ENCODE measurements at places on chromosomes 16 and 17. TPM values are rescaled to one million over a fixed set of nuclear protein-coding genes. Genes with fewer than 3 reads are reported as not detected.

SLFN14 gene
- total RNA-seq = 0.48 TPM

SOCS1 gene
- 6.9 TPM for total RNA-seq

DNA sequence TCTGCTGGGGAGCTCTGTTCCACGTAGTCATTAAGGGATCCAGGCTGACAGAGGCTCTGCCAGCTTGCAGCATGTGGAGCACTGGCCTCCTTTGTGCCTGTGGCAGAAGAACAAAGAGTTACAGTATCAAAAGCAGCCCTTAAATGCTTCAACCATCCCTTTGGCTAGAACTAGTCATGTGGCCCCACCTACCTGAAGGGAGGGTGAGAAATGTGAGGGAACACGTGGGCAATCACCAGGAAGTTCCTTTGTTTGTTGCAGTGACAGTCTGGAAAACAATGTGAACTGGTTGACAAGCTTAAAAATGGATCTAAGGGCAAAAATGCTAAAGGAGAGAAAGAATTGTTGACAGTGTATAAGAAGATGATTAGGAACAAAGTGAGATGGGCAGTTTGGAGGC, 290.4 kb upstream of the HSBP1 start:
- no peak for DNase-seq

- no peak for DNase-seq
Observed at GRCh38 chr17:54745239-54745638, 155.4 kb upstream of the TOM1L1 start.
